ENCODE measurements at places on chromosomes 5 and 9. TPM values are rescaled to one million over a fixed set of nuclear protein-coding genes. Genes with fewer than 3 reads are reported as not detected.

DNA sequence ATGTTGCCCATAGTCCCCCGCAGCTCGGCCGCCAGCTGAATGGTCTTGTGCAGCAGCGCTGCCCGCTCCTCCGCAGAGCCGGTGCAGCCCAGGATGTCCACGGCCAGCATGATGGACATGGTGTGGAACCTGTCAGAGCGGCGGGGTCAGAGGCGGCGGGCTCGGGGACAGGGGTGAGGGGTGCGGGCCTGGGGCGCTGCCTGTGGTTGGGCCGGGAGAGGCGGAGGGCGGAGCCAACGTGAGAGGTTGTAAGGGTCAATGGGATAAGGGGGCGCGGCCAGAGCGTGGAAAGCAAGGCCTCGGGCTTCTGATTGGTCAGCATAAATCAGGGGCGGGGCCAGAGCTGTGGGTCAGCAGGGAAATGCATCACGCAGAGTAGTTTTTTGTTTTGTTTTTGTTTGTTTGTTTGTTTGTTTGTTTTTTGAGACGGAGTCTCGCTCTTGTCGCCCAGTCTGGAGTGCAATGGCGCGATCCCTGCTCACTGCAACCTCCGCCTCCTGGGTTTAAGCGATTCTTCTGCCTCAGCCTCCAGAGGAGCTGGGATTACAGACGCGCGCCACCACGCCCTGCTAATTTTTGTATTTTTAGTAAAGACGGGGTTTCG is 6.8 kb upstream of the TOR2A start:
- no peak overlapping the region for H3K4me3 ChIP-seq
- H3K27me3 ChIP-seq = no peaks in the 10 kb centered on the region
- H3K27ac ChIP-seq = no peak overlapping the region
- H3K4me1 ChIP-seq = peaks cover 2% of the 10 kb centered on the region
- no peak for DNase-seq

DNA sequence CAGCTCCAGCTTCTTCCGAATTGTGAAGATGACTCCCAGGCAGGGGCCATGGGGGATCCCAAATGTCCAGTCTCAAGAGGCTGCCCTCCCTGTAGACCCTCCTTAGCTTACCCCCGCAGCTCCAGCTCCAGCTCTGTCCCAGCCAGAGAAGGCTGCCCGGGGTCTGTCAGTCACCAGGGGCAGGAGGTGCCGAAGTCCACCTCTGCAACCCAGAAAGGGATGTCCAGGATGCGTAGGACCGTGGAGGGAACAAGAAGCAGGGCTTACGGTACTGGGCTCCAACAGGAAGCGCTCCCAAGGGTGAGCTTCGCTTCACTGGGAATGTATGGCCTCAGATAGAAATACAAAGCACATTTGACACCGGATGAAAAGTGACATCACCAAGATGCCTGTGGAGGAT is 6.0 kb downstream of the IPPK start:
- H3K4me1 ChIP-seq = peaks cover 47% of the 10 kb centered on the region
- H3K36me3 ChIP-seq = peaks cover 23% of the 10 kb centered on the region
- H3K27me3 ChIP-seq = no peaks in the 10 kb centered on the region
- H3K27ac ChIP-seq = no peak overlapping the region
- H3K4me3 ChIP-seq = no peak overlapping the region

- no peak overlapping the region for H3K4me3 ChIP-seq
- no peaks in the 10 kb centered on the region for H3K27me3 ChIP-seq
- H3K27ac ChIP-seq = no peak overlapping the region
- DNase-seq = no peak
- H3K36me3 ChIP-seq = no peaks in the 10 kb centered on the region
Observed at GRCh38 chr5:180873615-180874520, 12.8 kb upstream of the ZFP62 start.

DNA sequence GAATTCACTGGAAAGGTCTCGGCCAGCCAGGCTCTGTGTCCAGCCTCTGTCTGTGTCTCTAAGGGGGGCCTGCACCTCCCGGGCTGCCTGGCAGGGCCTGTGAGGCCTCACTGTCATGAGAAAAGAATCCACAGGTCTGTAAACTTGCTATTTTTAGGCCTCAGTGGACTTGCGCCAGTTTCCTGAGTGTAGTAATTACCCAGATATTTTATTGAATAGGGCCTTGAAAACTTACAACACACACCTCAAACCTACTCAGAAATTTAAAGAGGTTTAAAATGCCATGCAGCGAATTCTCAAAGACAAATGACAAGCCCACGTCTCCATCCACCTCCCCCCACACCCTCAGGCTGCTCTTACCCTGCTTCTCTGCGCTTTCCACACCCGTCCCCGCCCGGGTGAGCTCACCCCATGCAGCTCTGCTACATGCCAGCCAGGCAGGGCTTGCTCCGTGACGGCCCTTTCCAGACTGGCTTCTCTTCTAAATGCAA is 8.8 kb upstream of the TENT4A start:
- H3K27me3 ChIP-seq = peaks cover 18% of the 10 kb centered on the region
- H3K4me1 ChIP-seq = peaks cover 11% of the 10 kb centered on the region
- H3K27ac ChIP-seq = no peak overlapping the region
- H3K36me3 ChIP-seq = no peaks in the 10 kb centered on the region
- DNase-seq = no peak
- no peak overlapping the region for H3K4me3 ChIP-seq

SPINK6 gene
- not detected for total RNA-seq
